ENCODE measurements at places on chromosomes 5 and 9.

DNA sequence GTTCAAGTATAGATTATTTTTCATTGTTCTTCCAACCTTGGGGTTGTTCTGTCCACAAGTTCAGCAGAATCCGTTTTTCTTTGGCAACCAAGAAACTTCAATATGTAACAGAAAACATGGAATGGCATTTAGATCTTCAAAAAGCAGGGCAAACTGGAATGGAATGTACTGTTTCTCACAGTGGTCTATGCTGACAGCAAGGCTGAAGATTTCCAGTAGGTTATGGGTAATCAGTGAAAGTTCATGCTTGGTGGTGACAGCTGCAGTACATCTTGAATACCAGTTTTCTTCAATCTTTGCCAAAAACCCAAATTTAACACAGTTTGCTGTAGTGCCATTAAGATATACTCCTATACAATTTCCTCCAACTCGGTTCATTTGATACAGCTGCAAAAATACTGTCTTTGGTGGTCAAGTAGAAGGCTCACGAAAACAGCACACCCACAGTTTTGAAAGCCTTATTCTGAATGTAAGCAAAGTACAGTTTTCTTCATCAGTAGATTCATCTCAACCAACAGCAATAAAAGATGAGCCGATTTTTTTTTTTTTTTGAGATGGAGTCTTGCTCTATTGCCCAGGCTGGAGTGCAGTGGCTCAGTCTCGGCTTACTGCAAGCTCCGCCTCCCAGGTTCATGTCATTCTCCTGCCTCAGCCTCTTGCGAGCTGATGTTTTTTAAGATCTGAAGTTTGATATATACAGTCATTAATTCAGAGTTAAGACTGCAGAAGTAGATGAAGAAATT, 4.9 kb downstream of the TRIM52 start:
- DNase-seq = no peak

GRCh38 chr5:169301386-169301934, 521 bp upstream of the SLIT3 start:
- DNase-seq = no peak

- DNase-seq = peak; percentile 96
Observed at GRCh38 chr5:180071531-180072255, at the start of gene RNF130. TSS of gene RNF130 (minus strand) at chr5:180071759. CDS start at chr5:180071702, 57 bp downstream.

GRCh38 chr9:113654605-113655428, 191.3 kb downstream of the RGS3 start:
- DNase-seq = no peak

- no peak for DNase-seq
Observed at GRCh38 chr5:55416306-55416705, 108.5 kb downstream of the MTREX start.

DNA sequence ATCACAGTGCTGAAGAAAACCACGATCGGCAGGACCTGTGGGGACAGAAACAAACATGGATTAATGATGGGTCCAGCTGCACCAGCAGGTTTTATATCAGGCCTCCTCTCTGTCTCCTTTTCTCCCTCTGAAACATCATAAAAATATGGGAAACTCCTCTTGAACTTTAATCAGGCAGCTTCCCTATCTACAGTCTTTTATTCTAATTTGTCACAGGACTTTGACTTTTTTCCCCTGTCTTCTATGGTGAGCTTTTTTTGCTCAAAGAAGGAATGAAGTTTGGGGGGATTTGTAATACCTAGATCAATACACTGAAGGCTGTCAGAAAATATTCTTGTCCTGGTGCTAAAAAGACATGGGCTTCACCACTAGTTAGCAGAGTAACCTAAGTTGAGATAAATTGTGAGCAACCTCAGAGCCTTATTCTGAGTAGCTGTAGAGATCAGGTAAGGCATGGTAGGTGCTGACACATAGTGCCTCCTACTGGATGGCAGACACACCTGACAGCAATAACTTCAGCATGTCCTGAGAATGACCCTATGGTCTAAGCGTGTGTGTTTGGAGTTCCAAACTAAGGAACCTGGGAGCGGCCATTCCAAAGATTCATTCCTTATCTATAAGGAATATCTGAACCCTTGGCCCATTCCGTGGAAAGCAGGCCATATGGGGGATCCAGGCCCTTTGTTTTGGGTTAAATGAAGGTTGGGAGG, 46.2 kb downstream of the SLC28A3 start:
- peak; percentile 19 for DNase-seq

- DNase-seq = no peak
Observed at GRCh38 chr9:128204858-128205257, 1.7 kb downstream of the DNM1 start.

DNA sequence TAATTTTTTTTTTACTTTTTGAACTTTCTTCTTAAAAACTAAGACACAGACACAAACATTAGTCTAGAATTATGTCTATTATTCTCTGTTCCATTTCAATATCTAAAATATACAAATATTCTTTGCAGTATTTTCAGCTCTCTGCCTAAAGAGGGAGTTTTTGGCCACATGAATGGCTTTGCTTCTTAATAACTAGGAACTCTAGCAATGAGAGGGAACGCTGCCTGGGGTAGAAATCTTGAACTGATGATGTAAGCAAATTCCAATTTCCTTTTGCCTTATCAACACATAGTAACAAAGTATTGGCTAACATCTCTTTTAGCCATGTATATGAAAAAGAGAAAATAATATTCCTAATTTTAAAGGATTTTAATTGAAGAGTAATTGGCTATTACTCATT, 51.9 kb downstream of the SLC25A46 start:
- DNase-seq = peak; percentile 10

GRCh38 chr5:139611703-139612584, 36.2 kb upstream of the CXXC5 start:
- DNase-seq = no peak

- no peak for DNase-seq
Observed at GRCh38 chr5:163385271-163385670, 52.1 kb upstream of the CCNG1 start.

DNA sequence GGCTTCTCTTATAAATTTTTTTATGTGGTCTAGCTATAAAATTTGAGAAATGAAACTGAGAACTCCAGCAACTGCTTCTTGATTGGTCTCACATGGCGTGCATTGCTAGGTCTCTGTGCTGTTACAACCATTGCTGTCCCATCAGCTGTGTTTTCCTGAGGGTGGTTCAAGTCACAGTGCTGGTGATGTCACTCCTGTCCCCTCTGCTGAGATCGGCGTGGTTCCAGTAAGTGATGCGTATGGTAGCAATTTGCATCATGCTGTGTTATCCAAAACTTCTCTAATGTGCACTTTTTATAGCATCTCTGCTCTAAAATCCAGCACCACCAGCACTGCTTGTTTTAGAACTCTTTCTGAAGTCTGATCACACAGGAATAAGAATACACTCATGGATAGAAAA, 112.6 kb upstream of the ZNF608 start:
- peak; percentile 35 for DNase-seq

- DNase-seq = peak; percentile 94
Observed at GRCh38 chr9:130689937-130690700, 3.5 kb upstream of the EXOSC2 start.

DNA sequence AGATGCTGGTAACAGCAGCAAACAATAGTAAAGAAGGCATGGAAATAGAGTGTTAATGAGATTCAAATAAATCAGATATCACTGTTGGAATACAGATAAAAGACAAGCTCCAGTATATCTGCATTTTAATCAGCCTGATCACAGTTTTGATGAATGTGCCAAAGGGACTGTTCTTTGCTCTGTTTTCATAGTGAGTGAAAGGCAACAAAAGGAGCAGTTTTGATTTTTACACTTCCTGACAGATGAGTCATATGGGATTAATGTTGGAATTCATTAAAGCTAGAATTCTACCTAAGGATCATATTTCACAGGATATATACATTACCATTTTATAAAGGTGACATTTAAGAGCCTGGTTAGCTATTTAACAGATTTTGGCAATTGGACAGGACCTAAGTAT, 743.3 kb upstream of the PTPRD start:
- peak; percentile 60 for DNase-seq

DNA sequence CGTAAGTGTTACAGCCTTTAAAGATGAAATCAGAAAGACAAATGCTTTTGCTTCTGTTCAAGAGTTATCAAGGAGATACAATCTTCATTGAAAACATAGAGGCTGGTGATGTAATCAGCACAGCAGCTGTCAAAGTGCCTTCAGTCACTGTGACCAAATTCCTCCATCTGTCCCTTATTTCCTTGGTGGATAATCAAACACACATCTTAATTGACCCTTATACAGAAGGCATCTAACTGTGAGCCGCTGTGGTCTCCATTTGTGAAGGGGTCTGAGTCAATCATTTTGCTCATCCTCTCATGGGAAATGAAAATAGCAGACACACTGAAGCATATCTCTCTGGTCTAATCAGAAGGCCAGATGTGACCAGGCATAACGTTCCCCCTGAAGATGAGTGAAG, 130.1 kb upstream of the TLR4 start:
- DNase-seq = peak; percentile 48

DNA sequence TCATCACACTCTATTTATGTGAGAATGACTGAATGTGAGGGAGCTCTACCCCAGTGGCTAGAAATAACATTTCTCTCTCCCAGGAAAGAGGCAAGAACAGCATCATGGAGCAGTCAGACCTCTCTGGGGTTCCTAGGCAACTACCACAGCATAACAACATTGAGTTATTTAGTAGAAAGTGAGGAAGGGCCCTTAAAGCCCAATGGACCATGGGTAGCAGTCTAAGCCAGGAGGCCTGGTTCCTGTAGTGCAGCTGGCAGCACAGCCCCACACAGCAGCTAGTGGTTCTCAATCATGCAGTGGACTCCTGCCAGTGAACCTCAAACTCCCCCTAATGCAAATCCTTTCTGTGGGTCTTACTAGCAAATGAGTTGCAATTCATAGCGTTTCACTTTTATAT, 55.3 kb downstream of the SPEF2 start:
- no peak for DNase-seq

DNA sequence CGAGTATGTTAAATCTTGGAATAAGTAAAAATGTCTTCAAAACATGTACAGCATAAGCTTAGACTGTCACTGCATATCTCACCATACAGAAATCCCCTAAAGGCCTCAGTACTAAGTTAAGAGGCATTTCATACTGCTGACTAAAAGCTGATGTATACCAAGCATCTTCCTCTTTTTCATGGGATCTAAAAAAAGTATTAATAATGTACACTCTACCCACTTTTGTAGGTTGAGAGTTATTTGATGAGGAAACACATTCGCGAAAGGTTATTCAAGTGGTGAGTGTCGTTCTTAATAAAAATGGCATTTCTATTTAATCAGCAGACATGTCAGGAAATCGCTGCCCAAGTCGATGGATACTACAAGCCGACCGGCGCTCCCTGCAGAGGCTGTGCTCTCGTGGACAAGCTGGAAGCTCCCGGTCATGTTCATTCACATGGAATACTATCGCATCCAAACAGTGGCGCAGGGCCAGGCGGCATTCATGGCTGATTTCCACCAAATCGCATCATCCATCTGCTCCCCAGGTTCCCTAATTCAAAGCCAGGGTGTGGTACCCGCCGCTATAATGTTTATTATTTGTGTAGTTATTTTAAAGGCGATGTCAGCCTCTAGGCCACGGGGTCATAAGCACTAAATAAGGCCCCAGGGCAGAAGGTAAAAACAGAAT, 724 bp downstream of the SGTB start:
- peak; percentile 96 for DNase-seq

DNA sequence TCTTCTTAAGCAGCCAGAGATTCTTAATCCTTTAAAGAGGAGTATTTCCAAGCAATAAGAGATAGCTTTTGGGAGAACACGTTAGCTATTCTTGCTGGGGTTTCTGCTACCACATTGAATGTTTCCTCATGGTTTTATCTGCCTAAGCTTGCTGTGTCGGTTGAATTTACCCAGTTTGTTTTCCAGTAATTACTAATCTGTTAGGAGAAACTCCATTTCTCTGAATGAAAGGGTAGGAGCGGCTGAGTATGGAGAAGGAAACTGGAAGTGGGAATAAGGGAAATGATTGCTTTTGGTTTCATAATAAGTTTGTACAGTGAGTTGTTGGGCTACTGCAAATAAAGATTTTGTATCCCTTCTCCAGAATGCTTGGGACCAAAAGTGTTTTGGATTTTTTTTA, 1.2 kb downstream of the JAK2 start:
- peak; percentile 46 for DNase-seq

GRCh38 chr5:106154280-106154716, 1516.4 kb downstream of the EFNA5 start:
- DNase-seq = no peak

All from NCI-H69 (cell line).